ENCODE measurements at places on chromosomes 12 and 14.

DNA sequence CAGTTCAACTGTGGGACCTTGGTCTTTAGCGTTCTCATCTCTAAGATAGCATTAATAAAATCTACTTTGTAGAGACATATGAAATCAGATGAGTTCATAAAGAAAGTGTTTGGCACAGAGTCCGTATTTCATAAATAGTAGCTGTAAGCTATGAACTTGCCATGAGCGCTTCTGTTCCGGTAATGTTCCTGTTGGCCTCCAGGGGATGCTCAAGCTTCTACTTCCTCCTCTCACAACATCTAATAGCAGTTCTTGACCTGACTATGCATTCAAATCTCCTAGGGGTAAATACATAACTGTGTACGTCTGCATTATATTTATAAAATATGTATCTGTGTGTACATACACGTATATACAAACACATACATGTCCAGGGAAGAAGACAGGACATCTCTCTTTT lies 288.2 kb upstream of the TMPO start:
- no peak for DNase-seq

DNA sequence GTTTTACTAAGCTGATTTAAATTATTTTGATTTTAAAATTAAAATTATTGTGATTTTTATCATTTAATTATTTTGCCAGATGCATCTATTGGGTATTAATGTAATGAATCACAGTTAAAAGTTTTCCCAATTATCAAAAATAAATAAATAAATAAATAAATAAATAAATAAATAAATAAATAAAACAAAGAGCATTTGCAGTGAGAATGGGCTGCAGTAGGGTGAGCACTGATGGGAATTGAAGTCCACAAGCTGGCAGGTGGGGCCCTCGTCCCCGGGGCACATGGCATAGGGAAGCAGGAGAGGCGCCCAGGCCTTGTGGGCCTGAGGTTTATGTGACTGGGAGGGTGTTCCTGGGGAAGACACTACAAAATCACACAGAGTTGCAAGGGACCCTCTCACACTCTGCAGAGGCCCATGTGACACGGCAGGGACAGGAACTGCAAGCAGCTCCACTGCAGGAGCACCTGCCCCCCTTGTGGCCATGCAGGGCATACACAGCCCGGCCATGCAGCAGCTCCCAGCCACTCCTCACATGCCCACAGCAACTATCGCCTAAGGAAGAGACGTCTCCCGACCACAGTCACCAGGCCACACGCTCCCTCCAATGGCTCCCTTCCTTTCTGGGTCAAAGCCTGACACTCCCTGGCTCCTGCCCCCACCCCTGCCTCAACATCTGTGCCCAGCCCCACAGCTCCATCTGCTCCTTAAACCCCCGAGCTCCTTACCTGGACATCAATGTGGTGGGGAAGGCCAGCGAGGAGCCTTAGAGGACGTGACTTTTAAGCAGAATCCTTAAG lies 256.3 kb upstream of the SFSWAP start:
- DNase-seq = no peak

- DNase-seq = no peak
Observed at GRCh38 chr14:68627050-68627867, 165.6 kb downstream of the ZFP36L1 start.

GRCh38 chr14:89209558-89209957 lies 207.5 kb downstream of the FOXN3 start:
- no peak for DNase-seq

DNA sequence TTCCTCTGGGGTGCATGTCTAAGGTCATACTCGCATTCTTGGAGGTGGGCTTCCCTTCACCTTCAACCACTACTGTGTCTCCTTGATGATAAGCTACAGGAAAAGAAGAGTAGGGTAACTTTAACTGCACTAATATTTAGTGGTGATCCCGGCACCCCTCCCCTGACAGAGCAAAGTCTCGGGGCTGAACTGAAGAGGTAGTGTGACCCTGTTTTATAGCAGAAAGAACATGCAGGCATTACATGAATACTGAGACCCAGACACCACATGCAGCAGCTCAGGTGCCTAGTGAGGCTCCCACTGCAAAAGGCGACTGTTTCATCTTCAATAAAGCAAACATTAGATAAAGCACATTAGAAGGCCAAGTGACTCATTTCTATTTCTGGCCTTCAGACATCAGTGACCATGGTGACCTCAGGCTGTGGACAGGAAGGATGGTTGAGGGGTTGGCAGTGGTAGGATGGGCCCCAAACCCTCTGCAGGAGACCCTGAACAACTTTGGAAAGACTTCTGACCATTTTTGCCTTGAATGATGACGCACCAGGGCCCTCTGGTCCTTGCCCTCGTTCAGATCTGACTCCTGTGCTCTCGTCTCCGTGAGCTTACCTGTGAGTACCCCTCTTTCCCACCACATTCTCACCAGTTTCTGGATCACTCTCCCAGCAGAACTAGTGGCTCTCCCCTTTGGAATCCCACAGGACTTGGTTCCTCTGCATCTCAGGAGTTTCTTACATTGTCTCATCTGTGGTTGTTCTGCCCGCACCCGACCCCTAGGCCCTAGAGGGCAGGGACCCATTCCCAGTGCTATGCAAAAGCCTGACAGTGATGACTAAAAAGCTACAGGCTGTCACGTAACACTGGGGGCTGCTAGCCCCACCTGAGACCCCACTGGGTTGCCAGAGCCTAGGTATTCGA lies 23.8 kb upstream of the JPH4 start:
- DNase-seq = no peak

GRCh38 chr12:90773491-90773890 lies 181.5 kb downstream of the CCER1 start:
- DNase-seq = no peak

DNA sequence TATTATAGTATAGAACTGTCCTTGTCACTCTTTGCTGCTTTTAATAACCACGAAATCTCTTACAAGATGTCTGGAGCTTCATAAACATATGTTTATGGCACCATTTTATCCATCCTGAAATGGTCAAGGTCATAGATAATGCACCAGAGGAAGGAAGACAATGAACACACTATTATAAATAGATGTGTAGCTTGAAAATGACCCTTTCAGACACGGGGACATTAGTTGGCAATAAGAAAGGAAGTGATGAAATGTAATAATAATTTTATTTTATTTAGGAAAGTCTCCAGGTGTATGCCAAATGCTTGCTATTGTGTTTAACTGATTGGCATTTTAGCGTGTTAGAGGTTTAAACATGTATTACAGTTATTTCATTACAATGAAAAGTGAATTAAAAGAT lies 36.8 kb upstream of the SLC38A2 start:
- no peak for DNase-seq

GRCh38 chr14:93086441-93087055 lies 29.2 kb downstream of the ITPK1 start:
- no peak for DNase-seq

GRCh38 chr14:37864861-37865718 lies 269.7 kb downstream of the TTC6 start:
- no peak for DNase-seq

GRCh38 chr12:108335349-108336119 lies 3.6 kb downstream of the CMKLR1 start:
- DNase-seq = no peak

GRCh38 chr12:1575408-1576401 lies 18.7 kb downstream of the FBXL14 start:
- DNase-seq = no peak

DNA sequence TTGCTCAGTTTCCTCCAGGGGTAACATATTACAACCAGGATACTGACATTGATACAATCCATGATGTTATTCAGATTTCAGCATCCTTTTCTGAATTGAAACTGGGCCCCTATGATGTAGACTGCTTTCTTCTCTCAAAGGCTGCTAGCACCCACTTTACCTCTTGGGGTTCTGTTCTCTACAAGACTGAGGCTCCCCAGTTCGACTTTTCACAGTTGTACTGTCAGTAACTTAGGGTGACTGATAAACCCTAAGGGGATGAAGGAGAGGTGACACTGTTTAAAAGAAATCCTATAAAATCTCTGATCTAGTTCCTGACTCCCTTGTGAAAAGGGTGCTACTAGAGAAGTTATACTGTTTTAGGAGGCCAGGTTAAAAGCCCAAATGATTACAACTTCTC lies 818 bp downstream of the VPS33A start:
- DNase-seq = no peak

- no peak for DNase-seq
Observed at GRCh38 chr12:124862768-124863415, 772 bp downstream of the SCARB1 start.

DNA sequence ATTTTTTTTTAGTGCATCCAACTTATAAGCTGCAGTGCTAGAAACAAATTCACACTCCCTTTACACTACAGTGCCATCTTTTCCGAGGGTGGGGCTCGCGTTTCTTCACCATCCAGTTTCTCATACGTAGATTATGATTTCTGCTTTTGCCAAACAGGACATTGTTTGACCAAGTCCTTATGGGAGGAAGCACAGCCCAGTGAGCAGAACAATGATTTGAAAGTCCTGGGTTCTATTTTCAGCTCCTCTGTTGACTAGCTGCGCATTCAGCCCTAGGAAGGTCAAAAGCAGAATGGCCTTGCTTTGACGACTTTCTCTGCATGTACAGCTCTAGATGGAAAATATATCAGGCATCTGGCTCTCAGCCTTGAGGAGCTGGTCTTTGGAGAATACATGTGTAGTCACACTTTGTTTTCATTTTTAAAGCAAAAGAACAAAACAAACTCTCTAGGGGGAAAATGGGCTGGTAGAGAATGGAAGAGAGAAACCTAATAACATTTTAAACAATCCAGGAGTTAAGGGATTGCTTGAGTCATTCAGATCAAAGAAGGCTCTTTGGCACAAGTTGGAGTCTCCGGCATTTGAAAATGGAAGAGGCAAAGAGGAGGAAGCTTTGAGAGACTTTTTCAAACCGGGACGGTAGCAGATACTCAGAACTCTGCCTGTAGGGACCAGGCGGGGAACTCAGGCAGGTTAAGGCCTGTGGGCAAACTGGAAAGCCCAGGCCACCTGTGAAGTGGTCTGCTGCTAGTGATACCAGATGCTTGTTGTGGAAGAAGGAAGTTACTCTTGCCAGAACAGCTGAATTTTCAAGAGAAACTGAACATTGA lies 257.3 kb upstream of the PLEKHG7 start:
- DNase-seq = no peak

DNA sequence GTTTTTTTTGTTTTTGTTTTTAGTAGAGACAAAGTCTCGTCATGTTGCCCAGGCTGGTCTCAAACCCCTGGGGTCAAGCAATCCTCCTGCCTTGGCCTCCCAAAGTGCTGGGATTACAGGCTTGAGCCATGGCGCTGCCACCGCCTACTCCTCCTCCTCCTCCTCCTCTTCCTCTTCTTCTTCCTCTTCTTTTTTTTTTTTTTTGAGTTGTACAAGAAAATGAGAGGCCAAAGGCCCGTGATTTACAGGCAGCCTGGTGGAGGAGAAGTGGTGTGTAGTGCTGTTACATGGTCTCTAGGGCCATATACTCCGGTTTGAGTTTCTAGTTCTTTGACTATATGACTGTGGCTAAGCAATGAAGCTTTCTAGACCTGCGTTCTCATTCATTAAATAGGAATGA lies 29.6 kb upstream of the SPPL3 start:
- DNase-seq = no peak

GRCh38 chr12:51270067-51270950 lies at the start of gene SMAGP:
Gene SMAGP (minus strand): TSS chr12:51270415. CDS start chr12:51269278, 1,137 bp downstream.
- DNase-seq = no peak

DNA sequence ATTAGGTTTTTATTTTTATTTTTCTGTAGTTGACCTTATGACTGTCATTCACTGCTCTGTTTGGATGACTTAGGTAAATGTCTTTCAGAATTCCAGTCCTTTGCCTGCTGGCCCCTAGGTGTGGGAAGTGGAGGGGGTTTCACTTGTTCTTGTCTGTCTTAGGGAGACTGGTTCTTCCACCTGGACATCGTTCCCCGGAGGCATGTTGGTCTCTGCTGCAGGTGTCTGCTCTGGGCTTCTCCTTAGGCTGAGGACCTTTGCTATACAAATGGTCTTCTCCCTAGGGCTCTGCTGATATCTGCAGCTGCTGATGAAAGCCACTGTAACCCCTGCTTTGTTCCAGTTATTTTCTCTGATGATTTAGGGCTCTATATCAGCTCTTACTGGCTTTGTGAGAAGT lies 97.1 kb downstream of the OTOGL start:
- no peak for DNase-seq

- no peak for DNase-seq
Observed at GRCh38 chr12:67382241-67382871, 113.2 kb downstream of the CAND1 start.

DNA sequence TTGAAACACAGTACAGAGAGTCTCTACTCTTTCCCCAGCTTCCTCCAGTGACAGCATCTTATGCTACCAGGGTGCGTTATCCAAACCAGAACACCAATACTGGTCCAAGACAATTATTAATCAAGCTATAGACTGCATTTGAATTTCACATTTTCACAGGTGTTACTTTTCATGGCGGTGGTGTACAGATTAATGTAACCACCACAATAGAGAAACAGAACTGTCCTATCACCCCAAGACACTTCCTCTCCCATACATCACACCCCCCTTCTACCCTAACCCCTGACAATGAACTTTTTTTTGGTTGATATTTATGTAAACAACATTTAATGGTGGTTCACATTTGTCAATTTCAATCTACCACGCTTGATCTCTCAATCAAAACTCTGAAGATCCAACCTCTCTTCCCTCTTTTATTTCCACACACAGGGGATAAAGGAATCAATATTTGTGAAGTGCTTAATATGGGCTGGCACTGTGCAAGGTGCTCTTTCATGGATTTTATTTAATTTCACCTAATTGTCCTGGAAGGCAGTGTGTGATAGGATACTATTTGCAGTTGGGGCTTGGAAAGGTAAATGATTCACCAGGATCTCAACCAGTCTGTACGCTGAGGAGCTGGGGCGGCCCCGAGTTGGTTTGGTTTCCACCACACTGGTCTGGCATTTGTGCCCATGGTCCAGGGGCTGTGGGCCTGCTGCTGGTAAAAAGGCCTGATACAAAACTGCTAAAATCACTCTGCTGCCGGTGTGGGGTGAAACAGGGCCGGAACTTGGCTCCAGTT lies 54.6 kb upstream of the DICER1 start:
- DNase-seq = no peak

DNA sequence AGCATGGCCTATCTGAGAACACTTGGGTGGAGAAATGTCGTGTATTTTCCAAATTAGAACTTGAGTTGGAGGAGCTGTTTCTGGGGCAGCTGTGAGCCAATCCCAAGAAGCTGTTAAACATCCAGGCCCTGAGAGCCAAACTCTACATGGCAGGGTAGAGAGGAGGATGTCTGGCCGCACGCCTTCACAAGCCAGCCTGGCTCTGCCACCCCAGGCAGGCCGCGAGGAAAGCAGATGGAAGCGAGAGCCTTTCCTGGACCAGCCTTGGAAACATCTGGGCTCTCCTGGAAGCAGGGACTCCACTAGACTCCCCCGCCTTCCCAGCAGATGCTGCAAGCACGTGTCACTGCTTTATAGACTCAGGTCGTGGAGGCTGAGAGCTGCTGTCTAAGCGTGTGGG lies 312.8 kb upstream of the FKBP4 start:
- DNase-seq = no peak

- no peak for DNase-seq
Observed at GRCh38 chr12:68350753-68351152, 18.6 kb upstream of the MDM1 start.

GRCh38 chr14:37678916-37679315 lies 83.5 kb downstream of the TTC6 start:
- no peak for DNase-seq

- DNase-seq = no peak
Observed at GRCh38 chr14:52063052-52063462, 5.8 kb downstream of the NID2 start.

GRCh38 chr12:30598889-30599288 lies 96.8 kb downstream of the IPO8 start:
- DNase-seq = no peak

GRCh38 chr14:68749487-68750475 lies 43.1 kb downstream of the ZFP36L1 start:
- no peak for DNase-seq

- no peak for DNase-seq
Observed at GRCh38 chr14:65560340-65561027, 148.0 kb downstream of the FUT8 start.

Measured in esophagus squamous epithelium (tissue), 5 donors.